Dermis microvascular lymphatic vessel endothelial cell (primary cell): ENCODE measurements at places on chromosomes 13 and 19. TPM values are rescaled to one million over a fixed set of nuclear protein-coding genes. Genes with fewer than 3 reads are reported as not detected.

OR10H1 gene
- not detected in 2 replicates for total RNA-seq

STARD13 gene
- total RNA-seq, result 19.3 and 21.9 TPM in 2 replicates

LMO7 gene
- 34.1 and 39.2 TPM in 2 replicates for total RNA-seq

KLK3 gene
- not detected in 2 replicates for total RNA-seq

WDR62 gene
- total RNA-seq, result 1.8 and 2.7 TPM in 2 replicates
